T-cell (primary cell): ENCODE measurements at places on chromosomes 5 and 9. TPM values are rescaled to one million over a fixed set of nuclear protein-coding genes. Genes with fewer than 3 reads are reported as not detected.

DPM2 gene
- 60.9 TPM for total RNA-seq

PCDHA1 gene
- not detected for total RNA-seq

GZMA gene
- 39.5 TPM for total RNA-seq

DNA sequence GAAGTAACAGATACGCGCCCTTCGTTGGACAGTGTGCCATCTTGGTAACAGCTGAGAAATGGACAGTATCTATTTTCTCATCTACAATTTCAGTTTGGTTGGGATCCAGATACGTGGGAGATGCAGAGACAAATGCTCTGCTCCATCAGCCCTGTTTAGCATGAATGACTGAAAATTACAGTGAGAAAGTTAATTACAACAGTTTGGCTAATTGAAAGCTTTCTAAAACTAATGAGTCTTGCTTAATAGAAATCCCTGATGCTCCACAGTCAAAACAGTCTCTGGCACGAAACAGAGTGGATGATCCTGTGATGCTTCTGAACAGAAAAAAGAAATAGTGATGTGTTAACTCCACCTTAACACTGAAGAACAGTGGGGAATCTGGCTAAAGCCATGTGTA is 140.2 kb downstream of the DNAH5 start:
- no peak for DNase-seq

GRCh38 chr5:150658699-150659265 is 2.3 kb upstream of the MYOZ3 start:
- no peak for DNase-seq
